ENCODE measurements at places on chromosomes 3 and 15.

- no peak for DNase-seq
These were observed 179.3 kb downstream of the FRMD5 start for GRCh38 chr15:44015545-44016305.

DNA sequence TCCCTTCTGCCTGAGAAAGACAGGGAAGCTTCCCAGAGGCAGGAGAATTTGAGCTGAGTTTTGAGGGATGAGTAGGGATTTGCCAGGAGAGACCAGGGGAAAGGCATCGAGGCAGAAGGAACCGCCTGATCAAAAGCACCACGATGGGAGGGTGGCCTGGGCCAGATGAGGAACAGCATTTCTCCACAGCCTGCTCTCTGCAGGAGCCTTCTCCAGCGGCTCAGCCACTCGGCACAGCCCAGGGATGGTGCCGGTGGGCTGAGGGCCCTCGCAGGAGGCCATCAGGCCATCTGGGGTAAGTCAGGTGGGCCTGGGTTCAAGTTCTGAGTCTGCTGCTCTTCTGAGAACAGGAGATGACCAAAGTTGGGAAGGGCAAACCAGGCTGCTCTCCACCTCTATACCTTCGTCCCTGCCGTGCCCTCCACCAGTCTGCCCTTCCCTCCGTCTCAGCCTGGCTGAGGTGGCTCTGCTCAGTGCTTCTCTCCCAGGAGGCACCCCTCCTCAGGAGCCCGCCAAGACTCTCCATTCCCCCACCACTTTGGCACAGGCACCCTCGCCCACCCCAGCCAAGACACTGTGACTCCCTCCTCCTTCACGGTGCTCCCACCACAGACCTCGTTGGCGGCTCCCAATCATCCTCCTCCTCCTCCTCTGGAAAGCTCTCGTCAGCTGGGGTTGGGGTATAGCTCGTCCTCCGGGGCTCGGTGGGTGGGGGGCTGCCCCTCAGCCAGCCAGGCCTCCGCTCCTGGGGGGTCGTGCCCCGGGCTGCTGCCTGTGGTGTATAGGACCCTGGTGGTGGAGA, 34.9 kb downstream of the GRIP2 start:
- DNase-seq, result no peak

GRCh38 chr15:73436613-73437012, 6.4 kb upstream of the REC114 start:
- DNase-seq, result no peak

DNA sequence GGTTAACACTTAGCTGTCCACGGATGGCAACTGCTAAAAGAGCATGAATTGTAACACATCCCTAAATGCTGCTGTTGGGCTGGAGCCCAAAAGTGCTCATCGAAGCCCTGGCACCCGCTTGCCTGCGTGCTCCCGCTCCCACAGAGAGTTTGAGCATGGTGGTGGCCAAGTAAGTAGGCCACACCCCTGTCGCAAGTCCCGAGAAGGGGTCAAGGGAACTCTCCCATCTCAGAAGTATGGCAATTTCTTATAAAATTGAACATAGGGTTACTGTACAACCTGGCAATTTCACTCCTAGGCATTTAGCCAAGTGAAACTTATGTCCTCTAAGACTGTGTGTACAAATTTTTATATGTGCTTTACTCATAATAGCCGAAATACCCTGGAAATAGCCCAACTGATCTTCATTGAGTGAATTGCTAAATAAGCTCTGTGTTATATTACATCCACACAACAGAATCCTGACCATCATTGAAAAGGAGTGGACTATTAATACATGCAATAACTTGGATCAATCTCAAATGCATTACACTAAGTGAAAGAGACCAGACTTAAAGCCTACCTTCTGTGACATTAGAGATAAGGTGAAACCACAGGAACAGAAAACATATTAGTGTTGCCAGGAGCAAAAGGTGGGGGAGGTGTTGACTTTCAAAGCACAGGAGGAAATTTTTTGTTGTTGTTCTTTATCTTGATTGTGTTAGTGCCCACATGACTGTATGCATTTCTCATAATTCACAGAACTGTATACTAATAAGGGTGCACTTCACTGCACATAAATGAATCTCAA, 1.5 kb upstream of the GCSAM start:
- no peak for DNase-seq

GRCh38 chr3:147356145-147356908, 50.0 kb downstream of the ZIC4 start:
- DNase-seq, result no peak

- DNase-seq, result no peak
These were observed 220.3 kb downstream of the SOX2 start for GRCh38 chr3:181932039-181932438.

DNA sequence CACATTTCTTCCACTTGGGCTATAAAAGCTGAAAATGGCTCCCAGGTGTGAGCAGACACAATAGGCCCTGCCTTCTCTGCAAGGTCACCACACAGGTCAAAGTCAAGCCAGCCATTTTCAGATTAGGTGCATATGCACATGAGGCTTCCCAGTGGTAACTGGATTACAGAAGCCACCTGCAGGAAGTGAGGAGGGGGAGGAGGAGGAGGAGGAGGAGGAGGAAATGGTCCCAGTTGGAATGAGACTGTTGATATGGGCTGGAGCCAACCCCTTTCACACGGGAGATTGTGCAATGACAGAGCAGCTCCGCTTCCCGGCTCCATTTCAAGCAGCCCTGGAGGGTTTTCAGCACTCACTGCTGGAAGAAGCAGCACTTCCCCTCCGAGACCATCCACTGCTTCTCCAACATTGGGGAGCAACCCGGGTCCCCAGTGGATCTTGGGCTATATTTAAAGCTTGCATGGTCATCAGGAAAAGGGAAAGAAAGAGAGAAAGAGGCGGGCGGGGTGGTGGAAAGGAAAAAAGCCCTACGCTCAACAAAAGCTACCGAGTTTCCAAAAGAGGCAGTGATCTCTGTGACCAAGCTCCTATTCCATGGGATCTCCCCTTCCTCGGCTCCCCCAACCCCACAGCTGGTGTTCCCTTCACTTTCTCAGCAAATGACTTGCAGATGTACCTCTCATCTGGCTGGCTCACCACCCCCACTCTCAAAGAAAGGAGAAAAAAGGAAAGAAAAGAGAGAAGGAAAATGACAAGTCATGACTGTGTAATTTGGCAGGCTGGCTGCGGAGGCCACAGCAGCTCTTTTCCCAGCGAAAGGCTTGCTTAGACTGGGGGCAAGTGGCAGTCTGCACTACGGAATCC, 58.3 kb downstream of the LRIG1 start:
- no peak for DNase-seq

DNA sequence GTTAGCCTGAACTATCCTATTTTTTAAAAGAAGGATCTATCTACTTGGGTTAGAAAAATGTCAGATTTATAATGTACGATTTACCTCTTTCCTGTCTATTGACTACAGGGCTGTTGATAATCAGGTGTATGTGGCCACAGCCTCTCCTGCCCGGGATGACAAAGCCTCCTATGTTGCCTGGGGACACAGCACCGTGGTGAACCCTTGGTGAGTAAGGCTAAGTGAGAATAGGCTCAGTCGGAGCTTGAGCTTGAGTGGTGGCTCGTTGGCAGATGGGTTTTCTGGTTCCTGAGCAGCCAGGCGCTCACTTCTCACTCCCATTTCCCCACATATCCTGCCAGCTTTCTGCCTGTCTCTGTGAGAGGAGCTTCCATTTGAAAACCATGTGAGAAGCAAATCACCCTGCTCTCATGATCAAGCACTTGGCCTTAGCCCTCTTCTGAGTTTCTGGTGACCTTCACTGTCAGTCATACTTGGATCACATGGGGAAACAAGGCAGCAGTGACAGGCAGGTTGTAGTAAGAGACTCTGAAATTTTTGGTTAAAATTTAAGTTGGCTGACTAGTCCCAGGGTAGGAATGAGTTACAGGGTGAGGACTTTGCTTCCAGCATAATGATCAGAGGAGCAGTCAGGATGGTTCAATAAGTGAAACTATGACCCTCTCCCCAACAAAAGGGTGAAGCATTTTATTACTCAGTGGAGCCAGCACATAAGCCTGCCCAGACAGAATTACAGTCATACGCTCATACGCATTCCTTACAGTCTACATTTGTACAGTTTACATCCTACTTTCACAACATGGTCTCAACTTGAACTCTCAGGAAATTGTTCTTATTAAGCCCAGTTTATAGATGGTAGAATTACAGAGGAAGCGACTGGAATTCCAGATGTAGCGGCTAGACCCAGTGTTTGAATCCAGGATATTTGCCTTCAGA, 18.0 kb downstream of the NIT2 start:
- DNase-seq, result no peak

DNA sequence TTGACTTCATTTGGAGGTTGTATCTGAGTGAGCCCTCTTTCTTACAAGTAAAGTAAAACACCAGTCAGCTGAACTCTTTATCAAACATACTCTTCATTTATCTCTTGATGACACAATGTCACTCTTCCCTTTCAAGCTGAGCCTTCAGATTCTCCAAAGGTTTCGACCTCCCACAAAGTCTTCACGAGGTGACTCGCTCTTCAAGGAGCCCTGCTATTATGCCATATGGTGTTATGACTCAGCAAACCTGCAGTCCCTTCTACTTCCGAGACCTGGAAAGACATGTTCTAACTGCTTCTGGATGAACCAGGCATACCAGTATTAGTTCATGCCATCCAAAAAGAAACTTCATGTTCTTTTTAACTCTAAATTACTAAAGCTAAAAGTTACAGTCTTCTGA, 23.1 kb downstream of the AADAC start:
- peak; percentile 36 for DNase-seq

- no peak for DNase-seq
These were observed 52.2 kb upstream of the STXBP5L start for GRCh38 chr3:120855665-120856437.

GRCh38 chr15:40263024-40263754, 19.7 kb downstream of the ANKRD63 start:
- no peak for DNase-seq

DNA sequence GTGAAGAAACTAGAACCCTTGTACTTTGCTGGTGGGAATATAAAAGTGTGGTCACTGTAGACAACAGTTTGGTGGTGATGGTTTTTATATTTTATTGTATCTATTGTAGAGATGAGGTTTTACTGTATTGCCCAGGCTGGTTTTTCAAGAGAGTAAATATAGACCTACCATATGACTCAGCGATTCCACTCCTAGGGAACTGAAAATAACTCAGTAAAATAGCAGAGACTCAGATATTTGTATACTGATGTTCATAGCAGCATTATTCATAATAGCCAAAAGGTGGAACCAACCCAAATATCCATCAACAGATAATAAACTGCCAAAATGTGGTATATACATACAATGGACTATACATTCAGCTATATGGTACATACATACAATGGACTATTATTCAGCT, 68.8 kb upstream of the IL12A start:
- no peak for DNase-seq

GRCh38 chr3:65411367-65411766, 627.4 kb downstream of the MAGI1 start:
- no peak for DNase-seq

- DNase-seq, result no peak
These were observed 213.0 kb downstream of the MEIS2 start for GRCh38 chr15:36887214-36887961.

DNA sequence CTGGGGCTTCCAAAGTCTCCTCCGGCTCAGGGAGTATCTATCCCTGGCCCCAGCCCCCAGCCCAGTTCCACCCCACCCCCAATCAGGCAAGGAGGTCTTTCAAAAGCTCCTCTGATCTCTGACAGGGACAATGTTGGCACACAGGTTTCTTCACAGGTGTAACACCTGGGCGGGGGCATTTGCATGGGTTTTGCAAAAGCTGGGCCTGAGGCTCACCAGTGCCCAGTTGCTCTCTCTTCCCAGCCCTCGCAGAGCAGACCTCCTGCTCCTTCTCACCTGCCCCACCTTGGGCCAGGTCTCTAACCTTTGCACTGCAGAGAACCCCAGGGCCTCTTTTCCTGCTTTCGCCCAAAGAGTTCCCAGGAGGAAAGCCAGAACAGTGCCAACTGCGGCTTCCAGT, 8.6 kb upstream of the CSK start:
- DNase-seq, result no peak

GRCh38 chr3:112814266-112814665, 32.4 kb downstream of the CD200R1L start:
- DNase-seq, result peak; percentile 84

DNA sequence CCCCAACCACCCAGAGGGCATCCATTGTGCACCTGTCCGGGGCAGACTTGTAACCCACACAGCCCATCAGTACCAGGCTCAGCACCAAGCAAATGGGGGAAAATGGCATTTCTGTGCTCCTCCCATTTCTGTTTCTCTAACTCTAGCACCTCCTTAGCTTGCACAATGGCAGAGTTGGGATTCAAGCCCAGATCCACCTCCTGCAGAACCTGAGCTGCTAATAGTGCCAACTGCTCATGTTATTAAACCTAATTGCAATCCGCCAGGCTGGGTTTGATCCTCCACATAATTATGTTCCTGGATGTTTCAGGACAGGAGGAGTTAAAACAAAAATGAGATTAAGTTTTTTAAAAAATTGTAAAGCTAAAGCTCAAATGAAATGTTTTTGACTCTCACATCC, 235.0 kb downstream of the OCA2 start:
- DNase-seq, result no peak

GRCh38 chr15:59346951-59347350, 25.7 kb downstream of the MYO1E start:
- DNase-seq, result no peak

GRCh38 chr15:72203507-72203837, 5.9 kb upstream of the GRAMD2A start:
- DNase-seq, result no peak

DNA sequence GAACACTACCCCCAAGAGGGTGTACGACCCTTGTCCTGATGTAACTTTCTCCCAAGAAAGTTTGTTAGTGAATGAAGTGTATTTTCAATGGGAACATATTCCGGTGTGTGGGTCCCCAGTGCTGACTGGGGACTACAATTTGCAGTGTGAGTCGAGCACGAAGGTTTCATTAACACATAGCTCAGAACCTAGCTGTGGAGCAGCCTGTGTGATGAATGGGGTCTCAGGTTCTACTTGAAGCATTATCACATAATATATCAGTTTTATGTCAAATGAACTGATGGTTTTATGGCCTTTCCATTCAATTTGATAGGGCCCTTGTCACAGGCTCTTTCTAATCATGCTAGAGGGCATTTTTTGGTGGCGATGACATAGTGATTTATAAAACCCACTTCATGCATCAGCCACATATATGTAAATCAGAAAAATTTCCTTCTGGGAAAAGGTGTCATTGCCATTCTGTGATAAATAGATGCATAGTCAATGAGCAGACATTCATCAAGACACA, 44.1 kb downstream of the RETNLB start:
- DNase-seq, result no peak

DNA sequence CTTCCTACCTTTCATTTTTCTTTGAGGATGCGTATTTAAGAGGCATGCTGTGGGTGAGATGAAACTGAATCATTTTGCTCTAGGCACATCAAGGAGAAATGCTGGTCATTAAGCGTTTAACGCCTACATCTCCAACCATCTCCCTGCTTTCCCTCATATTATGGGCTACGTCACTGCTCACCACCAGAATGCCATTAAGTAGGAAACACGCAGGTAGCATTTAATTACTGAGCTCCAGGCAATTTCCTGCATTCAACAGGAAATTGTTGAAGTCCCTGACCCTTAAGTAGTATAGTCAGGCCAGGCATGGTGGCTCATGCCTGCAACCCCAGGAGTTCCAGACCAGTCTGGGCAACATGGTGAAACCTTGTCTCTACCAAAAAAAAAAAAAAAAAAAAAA, 66.1 kb downstream of the CHSY1 start:
- no peak for DNase-seq

- no peak for DNase-seq
These were observed 19.3 kb downstream of the CPOX start for GRCh38 chr3:98574132-98574531.

Data from inflammatory macrophage (primary cell).